Choroid plexus epithelial cell (primary cell): ENCODE measurements at places on chromosomes 13 and 19.

- peak; percentile 75 for DNase-seq
Measured at GRCh38 chr13:72643311-72643989, 84.0 kb downstream of the MZT1 start.

- no peak for DNase-seq
Measured at GRCh38 chr13:46796129-46796514, 839 bp downstream of the ESD start.

GRCh38 chr13:30308548-30308947 lies 1.2 kb upstream of the KATNAL1 start:
- DNase-seq = peak; percentile 66

DNA sequence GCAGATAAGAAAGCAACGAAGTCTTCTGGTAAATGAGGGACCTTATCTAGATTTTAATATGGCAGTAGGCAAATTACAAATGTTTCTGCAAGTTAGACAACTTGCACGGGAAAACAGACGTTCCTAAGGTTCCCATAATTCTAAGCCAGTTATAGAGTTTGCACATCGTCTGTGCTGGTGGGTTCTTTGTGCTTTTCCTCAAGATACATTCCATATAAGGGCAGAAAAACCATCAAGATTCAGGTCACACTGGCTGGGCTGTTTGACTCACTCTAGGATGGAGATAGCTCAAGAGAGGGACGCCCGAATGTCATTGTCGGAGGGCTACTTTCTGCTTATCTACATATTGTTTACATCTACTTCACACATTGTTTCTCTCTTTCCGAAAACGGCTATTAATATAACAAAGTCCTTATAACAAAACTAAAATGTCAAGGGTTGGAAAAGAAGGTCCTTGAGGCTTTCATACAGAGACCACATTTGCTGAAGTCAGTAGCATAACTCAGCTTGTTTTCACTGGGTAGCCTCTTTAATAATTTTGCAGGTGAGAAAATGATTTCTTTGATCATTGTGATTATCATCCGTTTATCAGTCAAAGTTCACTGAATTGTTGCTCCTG lies 44.4 kb downstream of the SOX1 start:
- no peak for DNase-seq

DNA sequence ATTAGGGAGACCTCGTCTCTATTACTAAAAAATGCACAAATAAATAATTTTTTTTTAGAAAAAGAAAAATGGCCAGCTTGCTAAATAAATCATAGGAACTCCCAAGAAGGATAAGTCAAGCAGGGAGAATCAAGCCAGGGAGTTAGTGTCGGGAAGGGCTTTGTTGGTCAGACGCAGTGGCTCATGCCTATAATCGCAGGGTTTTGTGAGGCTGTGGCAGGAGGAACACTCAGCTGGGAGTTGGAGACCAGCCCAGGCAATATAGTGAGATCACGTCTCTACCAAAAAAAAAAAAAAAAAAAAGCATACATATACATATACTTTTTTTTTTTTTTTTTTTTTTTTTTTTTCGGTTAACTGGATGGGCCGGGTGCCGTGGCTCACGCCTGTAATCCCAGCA lies 9.0 kb downstream of the NACC1 start:
- DNase-seq = no peak

DNA sequence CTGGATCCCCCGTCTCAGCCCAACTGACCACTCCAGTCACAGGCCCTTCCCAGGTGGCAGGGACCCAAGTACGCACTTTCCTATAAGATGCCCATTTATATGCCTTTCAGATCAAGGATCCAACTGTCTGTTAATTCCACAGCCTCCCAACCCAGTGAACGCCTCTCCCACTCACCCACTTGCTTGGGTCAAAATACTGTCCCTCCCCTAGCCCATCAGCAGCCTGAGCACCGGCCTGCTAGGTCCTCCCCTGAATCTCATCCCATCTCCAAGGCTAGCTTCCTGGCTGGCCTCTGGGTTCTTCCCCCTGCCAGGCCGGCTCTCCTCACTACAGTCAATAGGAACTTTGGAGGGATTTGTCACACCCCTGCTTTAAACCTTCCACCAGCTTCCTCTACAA lies 1.9 kb downstream of the UBE2S start:
- no peak for DNase-seq

- DNase-seq = peak; percentile 61
Measured at GRCh38 chr13:101919541-101920181, 467.2 kb downstream of the ITGBL1 start.

DNA sequence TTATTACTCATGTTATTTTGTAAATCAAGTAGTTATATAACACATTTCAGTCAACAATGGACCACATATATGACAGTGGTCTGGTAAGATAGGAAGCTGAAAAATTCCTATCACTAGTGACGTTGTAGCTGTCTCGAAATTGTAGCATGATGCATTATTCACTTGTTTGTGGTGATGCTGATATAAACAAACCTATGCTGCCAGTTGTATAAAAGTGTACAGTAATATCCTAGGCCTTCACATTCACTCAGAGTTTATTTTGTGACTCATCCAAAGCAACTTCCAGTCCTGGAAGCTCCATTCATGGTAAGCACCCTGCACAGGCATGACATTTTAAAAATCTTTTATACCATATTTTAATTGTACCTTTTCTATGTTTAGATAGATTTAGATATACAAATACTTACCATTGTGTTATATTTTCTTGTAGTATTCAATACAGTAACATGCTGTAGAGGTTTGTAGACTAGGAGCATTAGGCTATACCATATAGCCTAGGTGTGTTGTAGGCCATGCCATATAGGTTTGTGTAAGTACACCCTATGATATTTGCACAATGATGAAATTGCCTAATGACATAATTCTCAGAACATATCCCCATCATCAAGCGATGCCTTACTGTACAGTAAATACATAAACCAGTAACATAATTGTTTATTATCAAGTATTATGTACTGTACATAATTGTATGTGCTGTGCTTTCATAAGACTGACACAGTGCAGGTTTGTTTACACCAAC lies 49.3 kb downstream of the IFT88 start:
- peak; percentile 87 for DNase-seq

GRCh38 chr13:41501281-41501680 lies 43.9 kb downstream of the RGCC start:
- no peak for DNase-seq

DNA sequence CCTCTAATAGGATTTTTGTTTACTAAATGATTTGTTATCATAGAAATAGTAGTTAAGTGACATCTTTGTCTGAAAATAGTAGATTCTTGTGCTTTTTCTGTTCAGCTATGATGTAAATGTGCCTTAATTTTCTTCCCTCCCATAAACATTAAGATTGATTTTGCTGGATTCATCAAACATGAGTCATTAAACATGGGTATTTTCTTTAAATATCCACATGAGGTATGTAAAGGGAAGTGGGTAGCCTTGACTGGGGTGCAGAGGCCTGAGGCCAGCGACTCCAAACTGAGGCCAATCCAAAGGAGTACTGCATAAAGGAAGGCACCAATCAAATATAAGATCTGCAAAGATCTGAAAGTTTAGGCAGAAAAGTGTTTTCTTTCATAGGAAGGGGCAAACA lies 3.7 kb downstream of the ZNF136 start:
- peak; percentile 15 for DNase-seq

DNA sequence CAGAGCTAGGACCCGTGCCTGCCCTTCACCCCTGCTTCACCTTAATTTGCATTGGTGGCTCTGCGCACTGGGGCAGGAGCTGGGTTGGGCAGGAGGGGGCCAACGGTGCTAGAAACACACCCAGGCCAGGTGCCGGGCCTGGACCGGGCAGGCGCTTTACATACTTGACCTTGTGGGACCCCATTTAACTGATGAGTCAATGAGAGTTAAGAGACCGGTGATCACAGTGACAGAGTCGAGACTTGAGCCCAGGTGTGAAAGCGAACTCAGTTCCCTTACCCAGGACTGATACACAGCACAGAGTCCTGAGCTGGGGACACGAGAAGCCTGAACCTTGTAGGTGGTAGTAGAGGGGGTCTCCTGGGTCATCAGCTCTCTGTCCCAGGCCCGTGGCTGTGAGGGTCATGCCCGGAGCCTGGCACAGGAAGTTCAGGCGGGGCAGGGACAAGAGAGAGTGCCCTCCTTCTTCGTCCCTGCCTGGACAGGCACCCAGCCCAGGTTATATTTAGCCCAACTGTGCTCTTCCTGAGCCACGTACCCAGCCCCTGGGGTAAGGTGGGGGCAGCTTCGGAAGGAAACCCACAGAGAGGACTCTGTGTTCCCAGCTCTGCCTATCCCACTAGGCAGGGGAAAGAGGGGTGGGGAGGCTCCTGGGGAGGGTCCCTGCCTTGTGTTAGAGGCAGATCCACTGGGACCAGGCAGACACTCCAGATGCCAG lies 1.9 kb downstream of the PRX start:
- DNase-seq = no peak

DNA sequence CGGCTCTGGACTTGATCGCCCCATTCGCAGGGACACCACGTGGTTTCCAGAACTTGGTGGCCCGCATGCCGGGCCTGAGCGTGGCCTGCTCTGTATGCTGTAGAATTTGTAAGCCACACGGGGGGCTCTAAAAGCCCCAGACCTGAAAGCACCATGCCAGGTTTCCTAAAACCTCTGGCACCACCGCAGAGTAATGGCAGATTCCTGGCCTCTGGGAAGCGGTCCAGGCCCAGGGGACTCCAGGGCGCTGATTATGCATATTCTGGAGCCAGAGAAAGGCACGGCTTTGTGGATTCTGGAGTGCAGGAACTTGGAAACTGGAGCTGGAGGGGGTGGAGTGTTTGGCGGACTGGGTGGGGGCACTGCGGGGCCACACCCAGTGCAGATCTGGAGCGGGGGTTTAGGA lies 3.7 kb downstream of the FTL start:
- no peak for DNase-seq

- DNase-seq = no peak
Measured at GRCh38 chr13:37209621-37210580, 104.4 kb upstream of the CSNK1A1L start.

DNA sequence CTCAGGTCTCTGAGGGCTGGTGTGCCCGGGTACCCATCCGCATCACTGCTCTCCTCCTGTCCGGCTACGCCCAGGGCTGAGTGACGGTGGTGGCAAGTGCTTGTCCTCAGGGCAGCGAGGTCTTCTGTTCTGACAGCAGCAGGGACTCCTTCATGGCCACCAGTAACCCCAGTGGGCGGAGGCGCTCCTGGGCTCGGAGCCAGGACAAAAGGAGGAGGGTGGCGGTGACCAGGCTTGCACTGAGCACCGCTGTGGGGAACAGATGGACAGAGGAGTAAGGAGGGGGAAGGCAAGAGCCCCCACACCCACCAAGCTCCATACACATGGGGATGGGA lies 5.8 kb downstream of the CD320 start:
- peak; percentile 20 for DNase-seq

- no peak for DNase-seq
Measured at GRCh38 chr13:102970542-102970941, 95.7 kb downstream of the SLC10A2 start.

- no peak for DNase-seq
Measured at GRCh38 chr13:51733374-51734298, 70.3 kb downstream of the DHRS12 start.

- peak; percentile 95 for DNase-seq
Measured at GRCh38 chr19:55605637-55606470, at the start of gene ZNF865. ZNF865 (plus strand) TSS chr19:55605647; CDS start chr19:55613619, 7,972 bp downstream.

DNA sequence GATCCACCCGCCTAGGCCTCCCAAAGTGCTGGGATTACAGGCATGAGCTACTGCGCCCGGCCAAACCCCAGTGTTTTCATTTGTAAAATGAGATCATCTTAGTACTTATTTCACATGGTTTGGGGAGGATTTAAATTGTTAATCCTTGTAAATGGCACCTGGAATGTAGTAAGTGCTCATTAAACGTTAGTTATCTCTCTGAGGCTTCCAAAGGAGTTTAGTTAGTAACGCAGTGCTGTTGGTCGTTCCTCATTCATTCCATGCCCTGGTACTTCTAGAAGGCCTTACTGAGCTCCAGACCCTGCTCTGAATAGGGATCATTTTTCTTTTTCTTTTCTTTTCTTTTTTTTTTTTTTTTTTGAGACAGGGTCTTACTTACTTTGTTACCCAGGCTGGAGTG lies 5.2 kb downstream of the CPT1C start:
- no peak for DNase-seq
